ENCODE measurements at places on chromosomes 6 and 20.

GRCh38 chr6:127247114-127248096 is 19.3 kb upstream of the RNF146 start:
- no peak for DNase-seq

DNA sequence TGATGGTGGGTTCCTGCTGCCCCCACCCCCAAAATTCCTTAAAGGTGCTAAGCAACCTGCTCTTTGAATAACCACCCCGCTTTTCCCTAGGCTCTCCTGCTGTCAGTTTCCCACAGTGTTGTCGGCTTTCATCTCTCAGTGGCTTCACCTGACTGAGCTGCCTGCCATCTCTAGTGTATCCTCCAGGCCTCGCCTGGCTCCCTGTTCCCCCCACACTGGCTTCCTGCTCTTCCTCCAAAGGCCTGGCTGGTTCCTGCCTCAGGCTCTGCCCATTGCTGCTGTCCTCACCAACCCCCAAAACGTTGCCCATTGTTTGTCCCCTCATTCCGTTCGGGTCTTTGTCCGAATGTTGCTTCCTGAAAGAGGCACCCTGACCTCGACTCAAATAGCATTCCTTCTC is 93.8 kb upstream of the POPDC3 start:
- DNase-seq: no peak

- DNase-seq: no peak
Measured at GRCh38 chr6:45073771-45074170, 254.4 kb upstream of the RUNX2 start.

- DNase-seq: no peak
Measured at GRCh38 chr6:147911057-147911456, 402.6 kb downstream of the SAMD5 start.

DNA sequence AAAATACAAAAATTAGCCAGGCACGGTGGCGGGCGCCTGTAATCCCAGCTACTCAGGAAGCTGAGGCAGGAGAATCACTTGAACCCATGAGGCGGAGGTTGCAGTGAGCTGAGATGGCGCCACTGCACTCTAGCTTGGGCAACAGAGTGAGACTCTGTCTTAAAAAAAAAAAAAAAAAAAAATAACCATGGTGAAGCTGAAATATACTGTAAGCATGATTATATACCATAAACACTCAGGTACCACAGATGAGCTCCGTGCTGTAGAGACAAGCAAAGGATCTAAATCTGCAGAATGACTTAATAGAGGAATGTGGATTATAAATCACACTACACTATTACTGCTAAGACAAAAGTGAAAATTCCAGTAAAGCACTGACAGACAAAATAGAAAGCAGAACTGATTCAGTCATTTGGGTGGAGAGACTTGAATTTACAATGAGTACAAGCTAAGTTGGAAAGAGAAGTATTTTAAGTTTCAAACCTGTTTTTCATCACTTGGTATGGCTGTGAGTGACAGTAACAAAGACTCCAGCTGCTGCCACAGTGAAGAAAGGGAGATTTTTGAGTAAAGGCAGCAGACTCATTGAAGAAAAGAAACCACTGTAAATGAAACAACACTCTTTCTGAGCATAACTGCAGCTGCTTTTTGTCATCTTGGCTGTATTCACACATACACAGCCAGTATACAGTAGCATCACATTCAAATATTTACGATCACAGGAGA is 322.1 kb downstream of the RNGTT start:
- no peak for DNase-seq

DNA sequence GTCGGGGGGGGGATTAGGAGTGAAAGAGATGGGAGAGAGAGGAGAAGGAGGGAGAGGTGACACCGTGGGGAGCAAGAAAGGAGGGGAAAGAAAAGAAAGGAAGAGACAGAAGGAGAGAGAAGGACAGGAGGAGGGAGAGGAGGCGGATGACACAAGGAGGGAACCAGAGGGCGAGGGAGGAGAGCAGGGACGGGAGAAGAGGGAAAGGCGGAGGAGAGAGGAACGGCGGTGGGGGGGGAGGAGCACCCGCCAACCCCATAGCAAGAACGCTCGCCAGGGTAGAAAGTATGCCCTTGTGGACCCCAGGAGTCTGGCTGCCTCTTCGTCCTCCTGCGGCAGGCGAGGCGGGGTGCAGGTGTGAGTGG is 4.5 kb upstream of the INSM1 start:
- no peak for DNase-seq

DNA sequence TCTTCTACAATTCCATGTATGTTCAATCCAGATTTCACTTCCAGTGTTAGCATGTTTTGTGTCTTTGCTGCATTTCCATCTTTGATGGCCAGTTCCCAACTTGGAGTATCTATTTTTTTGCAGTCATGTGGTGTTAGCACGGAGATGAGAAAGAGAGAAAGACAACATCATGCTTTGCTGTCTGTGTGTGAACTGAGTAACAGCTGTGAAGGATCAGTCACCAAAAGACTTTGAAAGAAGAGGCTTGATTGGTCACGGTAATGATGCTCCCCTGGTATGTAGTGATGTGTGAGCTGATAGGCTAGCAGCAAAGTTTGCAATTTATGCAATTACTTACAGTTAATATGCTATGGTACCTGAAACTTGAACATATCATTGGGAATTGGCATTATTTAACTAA is 731.3 kb upstream of the NRSN1 start:
- no peak for DNase-seq

DNA sequence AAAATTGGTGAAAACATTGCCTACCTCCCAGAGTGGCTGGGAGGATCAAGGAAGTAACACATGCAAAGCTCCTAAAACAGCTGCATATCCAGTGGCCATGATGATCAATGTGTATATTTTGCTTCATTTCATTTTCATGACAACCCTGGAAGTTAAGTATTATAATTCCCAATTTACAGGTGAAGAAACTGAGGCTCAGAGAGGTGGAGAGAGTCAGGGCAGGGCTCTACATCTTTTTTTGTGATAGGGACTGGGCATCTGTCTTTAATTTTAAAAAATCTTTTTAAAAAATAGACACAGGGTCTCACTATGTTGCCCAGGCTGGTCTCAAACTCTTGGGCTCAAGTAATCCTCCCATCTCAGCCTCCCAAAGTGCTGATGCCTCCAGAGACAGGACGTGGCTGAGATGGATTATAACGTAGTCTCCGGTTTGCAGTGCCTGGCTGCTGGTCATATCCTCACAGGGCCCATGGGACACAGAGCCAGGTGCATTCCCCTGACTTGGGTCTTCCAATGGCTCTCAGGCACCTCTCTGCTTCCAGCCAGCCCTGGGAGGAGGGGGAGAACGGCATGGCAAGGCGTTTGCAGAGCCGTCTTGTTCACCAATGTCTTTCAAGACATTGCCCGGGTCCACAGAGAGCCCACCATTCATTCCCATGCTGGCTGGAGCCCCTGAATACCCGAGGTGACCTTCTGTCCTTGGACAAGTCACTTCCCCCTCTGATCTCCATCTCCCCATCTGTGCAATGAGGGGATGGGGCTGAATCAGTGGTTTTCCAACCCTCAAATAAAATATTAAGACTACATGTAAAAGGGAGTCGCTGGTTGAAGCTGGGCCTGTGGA is 38.3 kb downstream of the HNF4A start:
- DNase-seq: no peak

DNA sequence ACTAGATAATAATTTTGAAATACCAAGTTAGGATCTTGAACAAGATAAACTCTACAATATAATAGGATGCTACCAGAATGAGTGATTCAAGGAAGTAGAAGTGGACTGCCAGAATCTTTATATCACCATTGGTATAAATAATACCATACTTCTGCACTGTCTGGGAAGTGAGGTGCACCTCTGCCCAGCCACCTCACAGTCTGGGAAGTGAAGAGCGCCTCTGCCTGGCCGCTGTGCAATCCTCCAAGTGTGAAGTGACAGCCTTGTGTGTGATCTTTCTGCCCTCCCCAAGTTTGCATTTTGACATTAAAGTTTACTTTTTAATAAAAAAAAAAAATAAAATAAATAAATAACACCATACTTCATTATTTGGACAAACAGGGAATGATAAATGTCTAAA is 18.8 kb downstream of the LATS1 start:
- DNase-seq: no peak

GRCh38 chr6:165519316-165519715 is 143.7 kb downstream of the PDE10A start:
- DNase-seq: no peak

GRCh38 chr6:148157841-148158240 is 184.8 kb upstream of the SASH1 start:
- no peak for DNase-seq

- DNase-seq: no peak
Measured at GRCh38 chr6:40957616-40958492, 81.2 kb downstream of the UNC5CL start.

GRCh38 chr6:151681433-151682059 is 125.9 kb upstream of the ESR1 start:
- DNase-seq: no peak
